BE2C (cell line): ENCODE measurements at places on chromosomes 16 and 17.

- DNase-seq, result peak; percentile 18
Measured at GRCh38 chr17:82230609-82231311, 1.9 kb downstream of the SLC16A3 start.

DNA sequence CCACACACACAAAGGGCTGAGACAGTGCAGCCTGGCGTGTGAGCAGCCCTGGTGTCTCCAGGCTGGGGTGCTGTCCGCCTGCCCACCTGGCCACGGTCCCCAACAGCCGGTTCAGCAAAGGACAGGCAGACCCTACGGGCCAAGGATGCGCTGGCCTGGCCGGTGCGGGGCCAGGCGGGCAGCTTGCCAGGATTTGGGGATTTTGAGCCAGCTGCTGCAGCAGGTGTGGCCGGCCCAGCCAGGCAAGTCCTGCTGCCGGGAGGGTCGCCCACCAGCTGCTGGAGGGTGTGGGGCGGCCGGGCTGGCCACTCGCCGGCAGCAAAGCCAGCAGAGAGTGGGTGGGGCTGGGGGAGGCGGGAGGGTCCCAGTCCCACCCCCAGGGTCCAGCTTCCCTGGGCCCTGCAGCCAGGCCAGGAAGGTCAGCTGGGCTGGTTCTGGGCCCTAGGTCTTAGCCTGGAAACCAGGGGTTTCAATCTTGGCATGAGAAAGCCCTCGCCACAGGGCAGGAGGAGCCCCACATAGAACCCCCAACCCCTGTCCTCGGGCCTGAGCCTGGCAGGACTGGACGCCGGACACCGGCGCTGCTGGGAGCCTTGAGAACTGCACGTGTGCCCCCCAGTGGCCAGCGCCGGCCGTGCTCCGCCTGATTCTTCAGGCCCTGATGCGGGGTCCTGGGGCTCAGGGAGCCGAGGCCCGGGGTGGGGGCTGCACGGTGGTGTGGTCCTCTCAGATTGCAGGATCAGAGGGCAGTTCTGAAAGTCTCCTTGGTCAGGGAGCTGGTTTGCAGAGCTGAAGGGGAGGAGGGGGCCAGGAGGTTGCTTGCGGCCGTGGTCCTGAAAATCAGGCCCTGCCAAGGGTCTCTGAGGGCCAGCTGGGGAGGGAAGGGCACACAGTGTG is 17.6 kb upstream of the SSTR5 start:
- peak; percentile 81 for DNase-seq

- DNase-seq, result no peak
Measured at GRCh38 chr16:66256919-66257318, 109.6 kb upstream of the CDH5 start.

- DNase-seq, result peak; percentile 67
Measured at GRCh38 chr17:67245694-67246402, 852 bp upstream of the HELZ start.

DNA sequence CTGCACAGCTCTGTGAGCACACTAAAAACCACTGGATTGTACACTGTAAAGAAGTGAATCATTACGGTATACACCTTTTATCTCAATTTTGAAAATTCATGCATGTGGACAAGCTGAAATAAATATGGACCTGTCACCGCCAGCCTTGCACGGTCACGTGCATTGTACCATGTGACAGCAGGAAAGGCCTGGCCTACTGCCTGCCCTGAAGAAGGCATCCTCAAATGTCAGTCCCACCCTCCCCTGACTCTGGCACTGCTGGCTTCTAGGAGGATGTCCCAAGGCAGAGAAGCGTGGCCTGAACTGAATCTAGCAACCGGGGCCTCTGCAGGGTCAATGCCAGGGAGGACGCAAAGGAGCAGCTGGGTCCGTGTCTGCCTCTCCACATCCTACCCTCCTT is 34.6 kb downstream of the SLC38A8 start:
- no peak for DNase-seq

DNA sequence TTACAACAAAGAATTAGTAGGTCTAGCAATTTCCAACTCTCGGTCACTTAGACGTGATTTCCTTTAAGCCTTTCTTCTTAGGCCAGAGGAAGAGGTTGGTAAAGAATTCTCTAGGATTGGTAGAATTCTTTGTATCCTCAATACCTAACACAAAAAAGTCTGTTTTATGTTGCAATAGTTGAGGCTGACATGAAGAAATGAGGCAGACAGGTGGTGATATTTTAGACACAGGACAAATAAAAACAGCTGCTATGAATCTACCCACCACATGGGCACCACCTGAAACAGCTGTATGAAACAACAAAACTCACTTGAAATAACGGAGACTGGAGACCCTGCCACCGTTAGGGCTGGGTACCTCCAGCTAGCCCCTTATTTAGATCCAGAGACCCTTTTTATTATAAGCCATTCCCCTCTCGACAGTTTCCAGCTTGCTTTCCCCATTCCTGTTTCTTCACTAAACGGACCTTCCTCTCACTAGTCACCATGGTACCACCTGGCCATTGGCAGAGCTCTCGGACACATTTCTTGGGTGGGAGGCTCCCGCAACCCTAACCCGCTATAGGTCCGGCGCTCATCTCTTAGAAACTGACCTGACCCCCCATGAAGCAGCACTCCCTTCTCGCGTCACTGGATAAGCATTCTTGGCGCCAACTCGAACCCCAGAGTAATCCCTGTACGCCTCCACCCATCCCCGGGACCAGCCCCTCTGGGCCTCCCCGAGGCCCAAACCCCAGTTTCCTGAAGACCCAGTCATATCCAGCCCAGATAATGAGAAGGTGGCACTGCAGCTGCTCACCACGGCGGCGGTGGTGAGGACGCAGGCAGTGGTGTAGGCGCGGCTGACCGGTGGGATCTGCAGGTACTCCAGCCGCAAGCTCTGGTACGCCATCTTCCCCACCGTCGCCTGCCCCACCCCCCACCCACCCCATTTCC is at the start of gene DERL2:
TSS of gene DERL2 (minus strand) at position 909 of the 936 bp plus-strand sequence. CDS start at position 892, 17 bp downstream.
- no peak for DNase-seq

DNA sequence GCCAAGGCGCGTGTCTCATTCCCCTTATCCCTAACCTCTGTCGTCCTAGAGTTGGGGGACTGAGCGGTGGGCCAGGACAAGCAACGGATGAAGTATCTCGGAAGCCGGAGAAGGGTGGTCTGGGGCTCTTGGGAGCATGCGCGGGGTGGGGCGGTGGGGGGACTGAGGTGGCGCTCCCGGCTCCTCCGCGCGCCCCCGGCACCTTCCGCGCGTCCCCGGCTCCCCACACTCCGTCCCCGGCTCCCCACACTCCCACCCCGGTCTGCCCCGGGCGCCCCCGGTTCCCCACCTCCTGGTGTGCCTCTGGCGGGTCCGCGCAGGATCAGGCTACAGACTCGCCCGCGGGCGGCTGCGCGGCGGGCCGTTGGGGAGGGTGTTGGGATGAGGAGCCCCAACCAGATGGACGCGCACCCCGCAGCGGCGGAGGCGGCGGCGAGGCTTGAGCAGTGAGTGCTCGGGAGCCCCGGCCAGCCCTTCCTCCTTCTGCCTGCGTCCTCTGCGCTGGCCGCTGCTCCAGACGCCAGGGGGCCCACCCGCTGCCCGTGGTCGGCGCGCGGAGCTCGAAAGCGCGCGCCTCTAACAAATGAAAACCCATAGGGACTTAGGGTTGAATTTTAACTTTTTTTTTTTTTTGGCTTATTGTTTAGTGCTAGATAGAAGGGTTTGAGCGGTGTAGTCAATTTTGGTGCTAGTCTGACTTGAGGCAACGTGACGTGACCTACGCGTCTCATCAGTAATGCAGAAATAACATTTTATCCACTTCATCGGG is 5.6 kb upstream of the CRYM start:
- peak; percentile 20 for DNase-seq

DNA sequence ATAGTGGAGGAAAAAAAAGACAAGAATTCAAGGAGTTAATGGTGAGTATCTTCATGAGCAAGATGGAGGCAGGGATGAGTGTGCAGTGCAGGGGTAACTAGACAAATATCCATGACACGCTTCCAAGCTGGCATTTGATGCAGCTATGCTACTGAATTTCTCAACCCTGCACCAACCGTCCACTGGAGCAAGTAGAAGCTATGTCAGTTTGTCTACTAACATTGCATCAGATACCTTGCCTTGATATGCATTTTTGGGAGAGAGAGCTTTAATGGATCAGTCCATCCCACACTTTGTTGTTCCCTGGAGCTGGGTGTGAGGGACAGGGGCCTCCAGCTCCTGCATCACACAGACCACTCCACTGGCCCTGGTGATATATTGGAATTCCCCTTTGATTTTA is 16.4 kb downstream of the CCL11 start:
- no peak for DNase-seq

DNA sequence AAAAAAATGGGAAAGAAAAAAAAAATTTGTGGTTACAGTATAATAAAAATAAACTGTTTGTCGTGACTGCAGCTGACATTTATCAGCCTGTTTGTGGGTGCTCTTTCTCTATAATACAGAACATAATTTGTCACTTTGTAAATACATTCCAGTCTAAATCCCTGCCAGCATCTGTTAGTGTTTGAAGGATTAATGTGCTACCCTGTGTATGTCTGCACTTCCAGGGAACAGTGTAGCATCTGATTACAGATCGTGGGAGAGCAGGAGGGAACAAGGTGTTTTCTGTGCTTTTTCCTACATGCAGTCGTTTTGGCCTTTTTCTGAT is 265.1 kb downstream of the WWOX start:
- no peak for DNase-seq

GRCh38 chr17:77253611-77254051 is 112.9 kb downstream of the SEC14L1 start:
- no peak for DNase-seq

GRCh38 chr16:65884018-65884417 is 482.5 kb upstream of the CDH5 start:
- no peak for DNase-seq

- no peak for DNase-seq
Measured at GRCh38 chr17:66633317-66633965, 201.5 kb upstream of the CACNG5 start.

DNA sequence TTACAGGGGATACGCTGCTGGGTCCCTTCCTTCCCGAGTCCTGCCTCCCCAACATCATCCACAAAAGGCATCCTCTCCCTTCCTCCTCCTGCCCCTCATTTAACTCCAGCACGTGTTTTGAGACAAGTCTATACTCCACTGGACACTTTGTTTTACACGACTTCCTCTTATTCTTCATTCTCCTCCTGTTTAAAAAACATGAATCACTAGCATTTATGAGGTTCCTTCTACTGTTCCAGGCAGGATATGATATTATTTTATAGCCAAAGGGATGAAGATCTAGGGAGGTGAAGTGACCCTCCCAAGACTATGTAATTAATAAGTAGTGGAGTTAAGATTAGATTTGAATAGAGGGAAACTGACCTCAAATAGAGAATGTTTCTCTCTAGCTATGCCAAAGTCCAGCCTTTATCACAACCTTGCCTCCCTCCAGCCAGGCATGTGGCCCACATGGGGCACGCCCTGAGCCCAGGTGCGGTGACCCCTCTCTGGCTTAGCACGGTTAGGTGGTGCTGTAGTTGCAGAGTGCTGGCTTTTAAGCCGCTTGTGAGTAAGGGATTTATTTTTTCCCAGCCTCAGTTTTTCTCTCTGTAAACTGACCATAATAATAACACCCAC is 1.3 kb upstream of the HSD17B2 start:
- no peak for DNase-seq

- DNase-seq, result no peak
Measured at GRCh38 chr16:81700071-81700779, 78.9 kb upstream of the PLCG2 start.

- no peak for DNase-seq
Measured at GRCh38 chr17:67168496-67168895, 76.5 kb downstream of the HELZ start.
